ENCODE measurements at places on chromosomes 13 and 19.

- peaks cover 17% of the 10 kb centered on the region for H3K4me1 ChIP-seq
- no peak overlapping the region for H3K4me3 ChIP-seq
- no peak for DNase-seq
- no peak overlapping the region for H3K27ac ChIP-seq
- no peaks in the 10 kb centered on the region for H3K27me3 ChIP-seq
- no peaks in the 10 kb centered on the region for H3K36me3 ChIP-seq
Observed at GRCh38 chr13:40401911-40402776, 264.3 kb downstream of the FOXO1 start.

DNA sequence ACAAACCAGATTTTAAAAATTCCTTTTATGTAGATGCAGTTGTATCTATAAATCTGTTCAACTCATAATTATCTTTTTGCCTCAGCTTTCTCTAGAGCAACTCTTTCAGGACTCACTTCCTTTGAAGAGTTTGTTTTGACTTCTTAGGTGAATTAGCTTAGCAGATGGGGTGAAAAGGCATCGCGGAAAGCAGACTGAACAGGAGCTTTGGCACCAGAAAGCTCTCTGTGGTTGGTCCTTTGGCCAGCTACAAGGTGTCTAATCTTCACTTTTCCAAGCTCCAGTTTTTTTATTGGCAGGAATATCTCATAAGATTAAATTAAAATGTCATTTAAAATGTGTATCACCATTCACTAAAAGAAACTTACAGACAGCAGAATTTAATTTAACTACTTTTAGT is 60.6 kb upstream of the KLF12 start:
- H3K4me1 ChIP-seq = peaks cover 17% of the 10 kb centered on the region
- H3K36me3 ChIP-seq = peaks cover 1% of the 10 kb centered on the region
- no peaks in the 10 kb centered on the region for H3K27me3 ChIP-seq
- no peak overlapping the region for H3K4me3 ChIP-seq
- DNase-seq = no peak

DNA sequence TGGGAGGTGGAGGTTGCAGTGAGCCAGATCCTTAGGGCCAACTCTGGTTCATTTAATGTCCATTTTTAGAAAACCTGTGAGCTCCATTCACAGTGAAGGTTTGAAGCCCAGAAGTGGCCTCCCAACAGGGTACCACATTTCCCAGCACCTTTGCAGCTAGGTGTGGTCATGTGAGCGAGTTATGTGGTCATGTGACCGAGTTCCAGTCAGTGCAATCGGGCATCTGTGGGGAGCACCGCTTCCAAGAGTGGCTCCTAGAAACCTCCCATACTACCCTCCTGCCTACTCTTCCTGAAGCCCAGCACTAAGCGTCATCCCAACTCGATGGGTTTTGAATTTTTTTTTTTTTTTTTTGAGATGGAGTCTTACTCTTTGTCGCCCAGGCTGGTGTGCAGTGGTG is 663 bp upstream of the PLA2G4C start:
- peaks cover 7% of the 10 kb centered on the region for H3K27me3 ChIP-seq
- no peak overlapping the region for H3K27ac ChIP-seq
- DNase-seq = no peak
- peak overlapping the region; percentile 70 for H3K4me3 ChIP-seq
- peaks cover 5% of the 10 kb centered on the region for H3K4me1 ChIP-seq

DNA sequence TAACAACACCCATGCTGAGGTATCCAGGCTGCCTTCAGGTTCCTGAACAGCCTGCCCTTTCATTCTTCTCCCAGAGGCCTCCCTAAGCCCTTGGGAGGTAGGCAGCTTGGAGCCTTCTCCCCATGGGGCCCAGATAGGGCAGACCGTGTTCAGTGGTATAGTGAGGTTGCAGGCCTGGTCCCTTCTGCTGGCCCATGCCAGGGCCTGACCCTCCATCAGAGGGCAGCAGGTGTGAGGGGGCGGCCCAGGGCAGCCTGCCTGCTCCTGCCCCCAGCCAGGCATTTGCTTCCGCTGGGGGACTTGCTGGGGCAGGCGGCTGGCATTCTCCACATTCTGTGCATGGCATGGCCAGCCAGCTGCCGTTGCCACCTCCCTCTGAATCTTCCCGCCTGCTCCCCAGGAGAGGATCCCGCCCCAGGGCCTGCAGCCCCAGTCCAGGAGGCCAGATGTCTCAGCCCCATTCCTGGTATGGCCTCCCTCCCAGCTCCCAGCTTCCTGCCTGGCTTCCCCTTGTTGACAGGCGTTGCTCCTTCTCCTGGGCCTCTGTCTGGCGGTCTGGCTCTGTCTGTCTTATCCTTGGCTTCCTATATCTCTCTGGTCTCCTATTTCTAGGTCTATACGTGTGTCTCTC is 8.9 kb downstream of the CIC start:
- H3K36me3 ChIP-seq = peaks cover 19% of the 10 kb centered on the region
- peaks cover 41% of the 10 kb centered on the region for H3K4me1 ChIP-seq
- no peak overlapping the region for H3K27ac ChIP-seq
- no peaks in the 10 kb centered on the region for H3K27me3 ChIP-seq
- no peak for DNase-seq
- H3K4me3 ChIP-seq = no peak overlapping the region

- H3K4me3 ChIP-seq = no peak overlapping the region
- DNase-seq = no peak
- H3K27me3 ChIP-seq = no peaks in the 10 kb centered on the region
- H3K27ac ChIP-seq = no peak overlapping the region
Observed at GRCh38 chr19:51141181-51141580, 920 bp upstream of the SIGLEC7 start.

- H3K4me3 ChIP-seq = no peak overlapping the region
- no peak for DNase-seq
- H3K4me1 ChIP-seq = no peaks in the 10 kb centered on the region
Observed at GRCh38 chr13:75391432-75392100, 90.4 kb downstream of the TBC1D4 start.
